Keratinocyte (primary cell): ENCODE measurements at places on chromosomes 1 and 21.

DNA sequence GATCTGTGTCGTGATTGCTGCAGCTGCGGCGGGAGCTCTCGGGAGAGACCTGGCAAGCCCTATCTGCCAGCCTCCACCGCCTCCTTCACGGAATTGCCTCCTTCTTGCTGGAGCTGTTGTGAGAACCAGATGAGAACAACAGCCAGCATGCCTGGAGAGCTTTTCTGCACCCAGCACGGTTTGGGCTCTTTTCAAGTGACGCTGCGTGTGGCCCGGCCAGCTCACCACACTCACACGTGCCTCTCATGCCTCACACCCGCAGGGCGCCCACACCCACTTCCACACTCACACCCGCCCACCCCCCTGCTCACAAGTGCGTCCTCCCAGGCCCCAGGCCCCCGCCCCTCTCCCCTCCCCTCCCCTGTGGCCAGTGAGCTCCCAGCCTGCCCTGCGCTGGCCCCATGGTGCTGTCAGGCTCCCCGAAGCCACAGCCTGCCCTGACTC lies 135.7 kb upstream of the RUNX3 start:
- peaks cover 16% of the 10 kb centered on the region for H3K27me3 ChIP-seq
- no peak overlapping the region for H3K4me3 ChIP-seq
- H3K27ac ChIP-seq = no peak overlapping the region
- no peak for DNase-seq
- no peaks in the 10 kb centered on the region for H3K36me3 ChIP-seq
- H3K4me1 ChIP-seq = no peaks in the 10 kb centered on the region

DNA sequence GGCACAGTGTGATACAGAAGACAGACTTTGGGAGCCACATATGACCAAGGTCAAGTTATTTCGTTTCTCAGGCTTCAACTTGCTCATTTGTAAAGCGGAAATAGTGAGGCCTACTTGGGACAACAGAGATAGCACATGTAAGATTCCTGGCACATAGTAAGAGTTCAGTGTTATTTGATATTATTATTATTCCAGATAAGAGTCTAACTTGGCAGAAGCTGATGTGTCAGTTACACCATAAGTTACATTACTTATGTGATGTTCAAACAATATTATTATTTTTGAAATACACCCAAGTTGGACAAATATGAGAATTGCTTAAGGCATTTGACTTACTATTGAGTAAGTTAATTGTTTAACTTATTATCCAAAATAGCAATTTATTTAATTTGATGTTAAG lies 10.2 kb upstream of the CYP4X1 start:
- no peaks in the 10 kb centered on the region for H3K4me1 ChIP-seq
- DNase-seq = no peak
- no peaks in the 10 kb centered on the region for H3K27me3 ChIP-seq
- H3K27ac ChIP-seq = no peak overlapping the region

DNA sequence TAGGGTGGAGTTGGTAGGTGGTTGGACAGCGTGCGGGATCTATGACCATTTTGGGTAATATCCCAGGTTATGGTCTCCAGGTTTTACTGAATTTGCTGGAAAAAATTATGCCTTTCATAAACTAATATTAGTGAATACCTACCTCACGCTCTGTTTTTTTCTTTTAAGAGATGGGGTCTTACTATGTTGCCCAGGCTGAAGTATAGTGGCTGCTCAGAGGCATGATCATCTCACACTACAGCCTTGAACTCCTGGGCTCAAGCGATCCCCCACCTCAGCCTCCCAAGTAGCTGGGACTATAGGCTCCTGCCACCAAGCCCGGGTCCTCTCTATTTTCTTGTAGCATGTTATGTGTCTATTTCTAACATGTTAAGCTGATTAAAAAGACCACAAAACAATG lies 100.2 kb downstream of the RHOU start:
- peaks cover 17% of the 10 kb centered on the region for H3K27me3 ChIP-seq
- H3K27ac ChIP-seq = no peak overlapping the region
- no peaks in the 10 kb centered on the region for H3K36me3 ChIP-seq
- no peak overlapping the region for H3K4me3 ChIP-seq
- DNase-seq = no peak
- H3K4me1 ChIP-seq = peaks cover 21% of the 10 kb centered on the region

GRCh38 chr1:111976332-111976731 lies 13.1 kb downstream of the KCND3 start:
- no peaks in the 10 kb centered on the region for H3K4me1 ChIP-seq
- no peak for DNase-seq
- H3K36me3 ChIP-seq = no peaks in the 10 kb centered on the region
- no peak overlapping the region for H3K4me3 ChIP-seq
- peaks cover 3% of the 10 kb centered on the region for H3K27me3 ChIP-seq
- H3K27ac ChIP-seq = no peak overlapping the region

- H3K27me3 ChIP-seq = no peaks in the 10 kb centered on the region
- no peak overlapping the region for H3K4me3 ChIP-seq
- no peak overlapping the region for H3K27ac ChIP-seq
- DNase-seq = no peak
- no peaks in the 10 kb centered on the region for H3K36me3 ChIP-seq
Observed at GRCh38 chr1:7301664-7301981, 469.5 kb upstream of the VAMP3 start.

DNA sequence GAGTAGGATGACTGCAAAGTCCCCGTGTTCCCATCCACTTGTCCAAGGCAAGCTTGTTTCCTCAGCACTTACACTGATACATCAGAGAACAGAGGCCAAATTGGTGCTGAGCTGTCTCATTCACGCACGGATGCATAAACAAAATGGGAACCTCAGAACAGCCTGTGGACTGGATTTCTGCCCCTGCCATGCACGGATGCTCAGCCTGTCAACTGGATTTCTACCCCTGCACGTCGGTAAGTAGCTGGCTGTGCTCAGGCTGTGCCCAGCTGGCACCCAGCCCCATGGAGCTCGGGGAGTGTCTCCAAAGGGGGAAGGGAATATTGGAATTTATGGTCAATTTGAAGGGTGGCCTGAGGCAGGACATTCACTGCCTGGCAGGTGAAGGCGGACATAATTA lies 40.8 kb upstream of the TMPRSS2 start:
- H3K27me3 ChIP-seq = peaks cover 7% of the 10 kb centered on the region
- H3K4me1 ChIP-seq = no peaks in the 10 kb centered on the region
- H3K36me3 ChIP-seq = no peaks in the 10 kb centered on the region
- H3K4me3 ChIP-seq = no peak overlapping the region

GRCh38 chr1:109312978-109313775 lies 6.4 kb upstream of the MYBPHL start:
- no peaks in the 10 kb centered on the region for H3K4me1 ChIP-seq
- peaks cover 4% of the 10 kb centered on the region for H3K27me3 ChIP-seq
- no peak overlapping the region for H3K4me3 ChIP-seq
- no peak overlapping the region for H3K27ac ChIP-seq
- H3K36me3 ChIP-seq = no peaks in the 10 kb centered on the region

DNA sequence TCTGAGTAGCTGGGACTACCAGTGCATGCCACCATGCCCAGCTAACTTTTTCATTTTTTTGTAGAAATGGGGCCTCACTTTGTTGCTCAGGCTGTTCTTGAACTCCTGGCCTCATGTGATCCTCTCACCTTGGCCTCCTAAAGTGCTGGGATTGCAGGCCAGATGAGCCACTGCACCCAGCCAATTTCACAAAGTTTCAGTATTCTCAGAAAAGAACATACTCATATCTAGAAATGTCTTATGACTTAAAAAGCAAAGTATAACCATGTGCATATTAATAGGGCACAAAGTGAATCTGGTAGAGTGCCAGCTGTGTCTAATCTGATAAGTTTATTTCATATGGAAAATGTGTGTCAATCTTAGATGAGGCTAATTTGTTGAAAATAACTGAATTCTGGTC lies 87.5 kb upstream of the CACYBP start:
- H3K27ac ChIP-seq = no peak overlapping the region
- no peak overlapping the region for H3K4me3 ChIP-seq
- H3K36me3 ChIP-seq = no peaks in the 10 kb centered on the region
- H3K27me3 ChIP-seq = no peaks in the 10 kb centered on the region

DNA sequence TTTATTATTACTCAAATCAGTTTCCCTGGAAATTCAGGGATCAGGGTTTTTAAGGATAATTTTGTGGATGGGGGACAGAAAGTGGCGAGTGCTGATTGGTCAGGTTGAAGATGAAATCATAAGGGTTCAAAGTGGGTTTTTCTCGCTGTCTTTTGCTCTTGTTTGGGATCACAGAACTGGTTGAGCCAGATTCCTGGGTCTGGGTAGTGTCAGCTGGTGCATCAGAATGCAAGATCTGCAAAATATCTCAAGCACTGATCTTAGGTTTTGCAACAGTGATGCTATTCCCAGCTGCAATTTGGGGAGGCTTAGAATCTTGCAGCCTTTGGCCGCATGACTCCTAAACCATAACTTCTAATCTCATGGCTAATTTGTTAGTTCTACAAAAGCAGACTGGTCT lies 9.3 kb downstream of the CHI3L2 start:
- no peaks in the 10 kb centered on the region for H3K27me3 ChIP-seq
- no peaks in the 10 kb centered on the region for H3K36me3 ChIP-seq
- peaks cover 24% of the 10 kb centered on the region for H3K4me1 ChIP-seq
- no peak overlapping the region for H3K4me3 ChIP-seq

GRCh38 chr1:82843876-82844275 lies 1043.1 kb downstream of the ADGRL2 start:
- H3K4me1 ChIP-seq = no peaks in the 10 kb centered on the region
- no peak overlapping the region for H3K4me3 ChIP-seq
- H3K36me3 ChIP-seq = no peaks in the 10 kb centered on the region
- H3K27me3 ChIP-seq = no peaks in the 10 kb centered on the region
